ENCODE measurements at places on chromosomes 5 and 9.

GRCh38 chr9:134944351-134944802 lies 26.7 kb upstream of the FCN1 start:
- DNase-seq = no peak

- no peak for DNase-seq
These were observed 93.7 kb downstream of the AK8 start for GRCh38 chr9:132784286-132784830.

- no peak for DNase-seq
These were observed 42.4 kb downstream of the TRIO start for GRCh38 chr5:14185326-14186058.

DNA sequence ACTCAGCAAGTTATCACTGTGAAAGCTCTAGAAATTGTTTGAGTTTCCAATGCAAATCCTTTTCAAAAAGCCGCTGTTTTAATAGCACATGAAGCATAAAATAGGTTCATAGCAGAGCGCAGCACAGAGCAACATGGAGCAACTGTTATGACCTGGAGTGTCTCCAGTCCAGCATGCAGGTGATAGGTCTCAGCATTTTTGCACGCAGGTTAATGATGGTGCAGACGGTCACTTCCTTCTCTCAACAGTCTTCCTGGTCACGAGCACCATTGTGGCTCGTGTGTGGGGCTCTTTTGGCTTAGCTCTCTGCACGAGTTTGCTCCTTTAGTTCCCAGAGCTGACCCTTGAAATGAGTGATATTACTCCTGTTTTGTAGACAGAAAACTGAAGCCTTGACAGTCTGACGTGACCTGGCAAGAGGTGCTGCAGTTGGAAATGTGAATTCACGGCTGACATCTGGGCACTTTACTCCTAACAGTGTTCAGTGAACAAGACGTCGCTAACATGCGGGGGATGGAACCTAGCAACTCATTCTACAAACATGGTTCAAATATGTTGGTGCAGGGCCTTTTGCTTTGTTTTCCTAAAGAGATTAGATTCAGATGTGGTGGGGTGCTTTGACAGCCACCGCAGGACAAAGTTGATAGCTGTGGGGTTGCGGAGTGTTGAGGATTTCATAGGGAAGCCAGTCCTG lies 10.0 kb downstream of the TENT4A start:
- no peak for DNase-seq

GRCh38 chr9:114263853-114264510 lies 58.9 kb upstream of the ORM1 start:
- no peak for DNase-seq

DNA sequence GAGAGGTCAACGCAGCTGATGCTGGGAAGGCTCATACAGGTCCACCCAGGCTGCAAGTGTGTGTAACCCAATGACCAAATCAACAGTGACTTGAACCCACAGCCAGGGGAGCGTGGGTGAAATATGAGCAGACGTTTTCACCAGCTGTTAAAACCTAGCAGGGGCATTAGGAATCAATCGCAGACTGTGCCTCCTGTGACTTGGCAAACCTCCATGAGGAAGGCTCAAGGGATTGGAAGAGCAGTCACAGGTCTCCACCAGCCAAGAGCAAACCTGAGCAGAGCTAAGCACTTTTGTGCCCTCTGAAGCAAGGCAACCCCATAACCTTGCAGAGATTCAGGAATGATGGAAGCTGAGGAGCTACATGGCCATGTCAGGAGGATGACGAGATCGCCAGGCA lies 25.5 kb downstream of the INSYN2B start:
- no peak for DNase-seq

GRCh38 chr5:143495821-143496275 lies 92.4 kb upstream of the NR3C1 start:
- no peak for DNase-seq

- DNase-seq = no peak
These were observed 247.0 kb downstream of the CWC27 start for GRCh38 chr5:65015767-65016166.

GRCh38 chr5:45697201-45697600 lies 1.0 kb upstream of the HCN1 start:
- DNase-seq = no peak

GRCh38 chr5:146192571-146193043 lies 10.2 kb upstream of the LARS1 start:
- DNase-seq = no peak

DNA sequence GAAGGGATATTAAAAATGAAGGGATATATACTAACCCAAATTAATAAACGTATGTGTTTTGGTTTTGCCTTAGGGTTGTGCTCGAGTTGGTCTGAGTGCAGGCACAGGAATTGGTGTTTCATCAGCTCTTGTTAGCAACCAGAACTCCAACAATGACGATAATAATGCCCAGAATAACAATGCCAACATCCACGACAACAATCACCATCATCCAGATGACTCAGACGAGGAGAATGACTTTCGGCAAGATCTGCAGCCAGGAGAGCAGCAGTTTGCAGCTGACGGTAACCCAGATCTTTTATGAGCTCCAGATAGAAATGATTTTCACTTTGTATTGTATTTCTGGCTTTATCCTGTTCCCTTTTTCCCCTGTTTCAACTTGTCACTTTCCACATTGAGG lies 33.2 kb downstream of the FBXO38 start:
- DNase-seq = no peak

DNA sequence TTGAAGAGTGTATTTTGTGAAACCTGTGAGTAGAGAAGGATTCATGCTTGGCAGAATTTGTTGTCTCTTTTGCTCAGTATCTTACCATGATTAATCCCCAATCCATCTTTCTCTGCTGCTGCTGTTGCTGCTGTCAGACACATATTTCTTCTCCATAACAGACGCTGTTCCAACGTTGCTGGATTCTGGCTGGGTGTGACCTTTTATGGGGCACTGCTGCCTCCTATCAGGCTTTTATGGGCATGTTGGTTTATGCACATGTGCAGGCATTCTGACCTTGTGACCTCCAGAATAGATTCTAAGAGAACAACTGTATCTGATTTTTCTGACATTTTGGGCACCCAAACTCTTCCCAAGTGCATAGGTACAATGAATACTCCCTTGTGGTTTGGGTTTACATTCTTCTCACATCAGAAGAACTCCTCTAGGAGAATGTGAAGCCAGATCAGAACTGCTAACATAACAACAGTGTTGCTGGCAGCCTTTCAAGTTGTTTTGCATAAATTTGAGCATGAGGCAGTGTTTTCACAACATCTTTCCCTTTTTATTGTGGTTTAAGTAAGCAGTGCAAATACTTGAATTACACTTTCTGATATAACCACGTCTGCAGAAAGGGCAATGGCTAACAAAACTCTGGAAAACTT lies 9.2 kb upstream of the ISL1 start:
- DNase-seq = no peak

DNA sequence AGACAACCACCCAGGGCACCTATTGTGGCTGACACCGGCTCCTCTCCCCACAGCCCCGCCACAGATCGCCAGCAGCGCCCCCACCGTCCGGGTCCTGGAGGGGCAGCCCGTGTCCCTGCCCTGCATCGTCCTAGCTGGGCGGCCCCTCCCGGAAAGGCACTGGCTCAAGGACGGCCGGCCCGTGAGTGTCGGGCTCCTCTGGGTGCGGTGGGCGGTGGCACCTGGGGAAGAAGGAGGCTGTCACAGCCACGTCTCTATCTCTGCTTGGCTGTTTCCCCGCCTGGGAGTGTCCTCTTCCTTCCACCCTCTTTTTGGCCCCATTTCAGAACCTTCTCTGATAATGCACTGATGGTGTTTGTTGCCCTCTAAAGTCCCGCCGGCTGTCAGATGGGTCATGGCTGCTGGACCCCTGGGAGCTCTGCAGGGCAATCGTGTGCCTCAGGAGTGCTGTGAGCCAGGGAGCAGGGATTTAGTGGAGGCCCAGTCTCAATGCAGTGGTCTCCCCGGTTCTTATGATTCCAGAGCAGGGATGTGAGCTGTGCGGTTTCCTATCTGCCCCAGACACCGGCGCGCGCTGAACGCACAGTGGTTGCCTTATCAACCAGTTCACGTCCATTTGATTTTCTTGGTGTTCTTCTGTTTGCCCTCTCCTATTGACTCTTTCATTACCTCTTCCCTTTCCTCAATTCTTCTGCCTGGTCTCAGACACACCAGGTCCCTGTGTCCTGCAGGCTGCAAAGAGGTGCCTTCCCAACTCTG lies 55.3 kb downstream of the HMCN2 start:
- no peak for DNase-seq

DNA sequence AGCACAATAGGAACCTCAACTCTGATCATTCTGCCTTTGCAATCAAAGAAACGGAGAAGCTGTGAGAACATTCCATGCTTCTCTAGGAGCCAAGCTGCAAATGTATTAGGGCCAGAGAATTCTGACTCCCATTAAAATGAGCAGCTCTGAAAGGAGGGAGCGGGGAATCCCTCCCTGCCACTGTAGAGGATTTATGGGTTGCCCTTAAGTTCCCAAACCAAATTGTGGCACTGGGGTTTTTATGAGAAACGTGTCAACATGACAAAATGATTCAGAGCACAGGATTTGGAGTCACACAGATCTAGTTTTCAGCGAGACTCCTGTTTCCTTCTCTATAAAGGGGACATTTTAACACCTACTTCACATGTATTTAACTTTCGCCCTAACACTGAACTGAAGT lies 1.8 kb downstream of the IL6ST start:
- no peak for DNase-seq

DNA sequence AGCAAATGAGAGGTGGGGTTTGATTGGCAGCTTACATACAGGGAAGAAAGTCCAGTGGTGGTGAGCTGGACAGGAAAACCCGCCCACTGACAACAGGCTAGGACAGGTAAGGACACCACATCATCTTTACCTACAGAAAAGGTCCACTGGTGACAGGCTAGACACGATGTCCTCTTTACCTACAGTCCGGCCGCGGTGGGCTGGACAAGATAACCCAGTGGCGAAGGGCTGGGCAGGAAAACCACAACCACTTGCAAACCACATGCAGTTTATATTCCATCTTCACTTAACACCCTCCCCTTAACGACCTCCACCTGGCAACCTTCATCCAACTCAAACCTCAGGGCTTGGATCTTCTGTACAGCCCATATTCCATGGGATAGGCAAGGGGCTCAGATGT lies 5.0 kb upstream of the NIPAL4 start:
- no peak for DNase-seq

DNA sequence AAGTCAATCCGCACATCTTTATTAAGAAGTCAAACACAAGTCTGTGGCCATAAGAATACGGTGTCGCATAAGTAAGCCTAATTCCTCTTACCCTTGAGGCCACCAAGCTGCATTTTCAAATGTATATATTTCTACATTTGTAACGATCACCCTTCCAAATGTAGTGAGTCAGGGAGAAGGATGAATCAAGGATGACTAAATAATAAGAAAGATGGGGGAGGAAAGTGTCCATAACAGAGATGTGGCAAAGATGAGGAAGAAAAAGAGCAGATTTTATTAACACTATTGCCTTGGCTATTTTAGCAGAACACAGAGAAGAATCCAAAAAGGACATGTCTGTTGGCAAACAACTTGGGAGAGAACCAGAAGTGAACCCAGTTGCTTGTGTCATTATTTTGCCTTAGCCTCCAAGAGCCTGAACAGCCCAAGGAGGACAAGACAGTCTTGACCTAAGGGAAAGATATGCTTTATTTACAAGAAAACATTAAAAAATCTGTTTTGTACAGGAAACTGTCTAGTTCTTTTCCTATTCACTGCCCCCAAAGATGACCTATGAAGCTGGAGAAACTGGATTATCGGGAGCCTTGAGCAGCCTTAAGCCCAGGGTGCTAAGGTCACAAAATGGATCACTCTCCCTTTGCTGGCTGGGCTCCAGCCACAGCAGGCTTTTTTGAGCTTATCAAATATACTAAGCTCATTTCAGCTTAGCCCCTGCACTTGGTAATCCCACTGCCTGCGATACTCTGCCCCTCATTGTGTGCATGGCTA lies 101.5 kb downstream of the PLCXD3 start:
- no peak for DNase-seq

GRCh38 chr5:146339715-146340259 lies 1.1 kb downstream of the POU4F3 start:
- DNase-seq = no peak
